ENCODE measurements at places on chromosomes 6 and 20.

DNA sequence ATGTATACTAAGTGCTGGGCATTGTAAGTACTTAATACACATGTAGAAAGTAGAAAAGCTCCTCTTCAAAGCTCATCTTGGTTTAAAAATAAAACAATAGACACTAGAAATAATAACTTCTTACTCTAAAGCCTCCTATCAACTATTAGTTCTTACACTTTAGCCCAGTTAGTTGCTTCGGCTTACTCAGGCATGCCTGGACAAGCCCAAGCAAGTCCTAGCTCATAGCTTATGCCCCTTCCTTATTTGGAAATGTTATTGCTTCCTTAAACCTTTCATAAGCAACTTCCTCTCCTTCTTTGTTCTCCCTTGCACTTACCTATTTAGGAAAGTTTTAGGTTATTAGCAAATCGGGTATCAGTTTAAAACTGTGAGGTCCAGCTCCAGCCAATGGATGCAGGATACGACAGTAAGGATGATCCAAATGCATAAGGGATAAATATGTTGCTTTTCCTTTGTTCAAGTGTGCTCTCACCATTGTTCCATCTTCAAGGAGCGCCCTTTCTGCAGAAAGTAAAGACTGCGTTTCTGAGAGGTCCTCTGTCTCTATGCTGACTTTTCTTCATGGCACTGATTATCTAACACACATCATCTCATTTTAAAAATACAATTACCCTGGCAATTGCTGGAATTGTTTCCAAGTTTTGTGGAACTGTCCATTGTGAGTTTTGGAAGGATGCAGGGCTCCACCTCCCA lies 12.3 kb downstream of the TMEM30A start:
- no peak for DNase-seq

DNA sequence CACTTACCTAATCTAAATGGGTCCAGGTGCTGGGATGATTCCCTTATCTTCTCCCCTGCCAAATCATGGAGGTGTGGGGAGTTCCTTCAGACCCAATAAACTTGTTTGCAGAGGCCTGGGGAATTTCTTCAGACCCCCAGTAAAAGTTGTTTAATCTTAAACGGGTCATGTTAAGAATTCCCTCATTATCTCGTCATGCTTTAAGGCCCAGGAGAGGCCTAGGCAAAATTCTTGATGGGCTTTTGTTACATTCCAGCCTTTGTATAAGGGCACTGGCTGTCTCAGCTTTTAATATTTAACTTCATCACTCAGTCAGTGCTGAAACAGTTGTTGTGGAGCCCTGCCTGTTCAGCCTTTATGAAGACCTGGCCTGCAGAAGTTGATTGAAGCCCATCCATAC lies 11.0 kb upstream of the SLC35B3 start:
- DNase-seq: no peak

DNA sequence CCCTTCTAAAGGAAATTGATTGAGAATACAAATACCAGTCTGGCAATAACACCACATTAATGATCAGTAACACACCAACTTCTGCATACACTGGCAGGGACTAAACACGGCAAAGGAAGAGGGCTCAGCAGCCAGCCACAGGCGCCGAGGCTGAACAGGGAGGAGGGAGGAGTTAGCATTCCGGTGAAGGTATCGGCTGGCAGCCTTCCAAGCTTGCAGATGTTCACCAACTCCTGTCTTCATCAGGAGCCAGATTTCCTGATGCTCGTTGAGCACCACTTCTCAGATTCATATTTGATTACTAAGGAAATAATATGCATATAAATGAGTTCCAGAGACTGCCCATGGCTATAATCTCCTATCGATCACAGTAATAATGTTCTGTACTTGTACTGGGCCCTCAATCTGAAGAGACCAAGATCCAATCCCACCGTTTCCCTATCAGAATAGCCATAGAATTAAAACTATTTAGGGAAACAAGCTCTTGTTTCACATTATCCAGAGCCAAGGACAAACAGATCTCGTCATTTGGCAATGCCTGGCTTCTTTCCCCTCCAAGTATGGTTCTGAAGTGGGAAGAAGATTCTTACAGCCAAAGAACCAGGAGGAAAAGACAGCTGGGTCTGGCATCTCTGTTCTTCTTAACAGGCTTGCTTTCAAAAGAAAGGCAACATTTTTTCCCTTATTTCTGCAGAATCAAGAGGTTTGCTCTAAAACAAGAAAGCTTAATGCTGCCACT lies 42.2 kb downstream of the GFOD1 start:
- DNase-seq: no peak

DNA sequence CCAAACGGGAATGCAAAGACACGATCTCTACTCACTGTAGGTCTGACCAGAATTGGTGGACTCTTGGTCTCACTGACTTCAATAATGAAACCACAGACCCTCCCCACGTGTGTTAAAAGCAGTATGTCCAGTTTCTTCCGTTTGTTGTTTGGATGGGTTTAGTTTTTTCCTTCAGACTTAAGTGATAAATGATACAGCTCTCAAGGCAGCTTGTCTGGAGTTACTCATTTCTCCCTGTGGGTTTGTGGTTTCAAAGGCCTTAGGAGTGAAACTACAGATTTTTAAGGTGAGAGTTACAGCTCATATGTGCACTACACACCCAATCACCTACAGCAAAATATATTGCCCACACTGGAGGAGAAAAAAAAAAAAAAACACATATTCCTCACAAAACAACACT lies 86.7 kb upstream of the STMND1 start:
- no peak for DNase-seq

GRCh38 chr6:150632785-150633485 lies 33.2 kb downstream of the PLEKHG1 start:
- DNase-seq: no peak

DNA sequence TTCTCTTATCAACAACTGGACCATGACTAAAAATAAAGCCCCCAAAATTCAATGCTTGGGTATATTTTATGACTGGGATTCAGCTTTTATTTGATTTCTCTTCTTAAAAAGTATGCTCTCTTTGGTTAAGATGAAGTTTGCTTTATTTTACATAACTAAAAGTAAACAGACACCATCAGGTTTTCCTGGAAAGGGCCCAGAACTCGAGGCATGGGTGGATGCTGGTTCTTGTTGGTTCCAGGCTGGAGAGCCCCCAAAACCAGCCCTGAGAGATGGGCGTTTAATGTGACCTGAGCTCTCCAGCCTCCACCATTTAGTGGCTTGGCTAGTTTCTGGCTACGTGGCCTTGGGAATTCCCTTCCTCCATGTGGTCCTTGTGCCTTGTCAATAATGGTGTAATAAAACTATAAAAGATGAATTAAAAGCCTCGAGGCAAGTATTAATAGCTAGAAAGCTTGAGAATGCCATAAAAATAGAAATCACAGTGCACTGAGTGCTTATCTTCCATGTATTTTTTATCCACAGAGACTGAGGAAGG lies 34.1 kb downstream of the BANF2 start:
- DNase-seq: no peak

- no peak for DNase-seq
Measured at GRCh38 chr6:57254055-57254717, 32.1 kb upstream of the RAB23 start.

- no peak for DNase-seq
Measured at GRCh38 chr6:158506601-158507000, 53.3 kb upstream of the TMEM181 start.

DNA sequence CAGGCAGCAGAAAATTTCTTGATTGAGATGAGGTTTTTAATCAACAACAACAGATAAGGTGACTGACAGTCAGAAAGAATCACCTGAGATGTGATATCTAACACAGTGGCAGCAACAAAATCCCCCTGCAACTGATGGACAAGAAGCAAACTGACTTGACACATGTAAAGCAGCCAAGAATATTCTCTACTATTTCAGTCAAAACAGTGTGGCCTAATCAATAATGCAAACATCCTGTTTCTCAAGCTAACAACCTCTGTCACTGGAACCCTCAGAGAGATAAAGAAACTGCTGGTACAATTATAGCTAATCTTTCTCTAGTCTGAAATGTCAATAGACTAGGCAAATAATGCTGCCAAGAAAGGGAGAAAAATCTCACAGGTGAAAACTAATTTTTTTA lies 4.6 kb upstream of the CGA start:
- DNase-seq: no peak

GRCh38 chr20:18166241-18166881 lies 28.7 kb downstream of the KAT14 start:
- DNase-seq: no peak

- no peak for DNase-seq
Measured at GRCh38 chr20:12928755-12929401, 79.9 kb upstream of the SPTLC3 start.

DNA sequence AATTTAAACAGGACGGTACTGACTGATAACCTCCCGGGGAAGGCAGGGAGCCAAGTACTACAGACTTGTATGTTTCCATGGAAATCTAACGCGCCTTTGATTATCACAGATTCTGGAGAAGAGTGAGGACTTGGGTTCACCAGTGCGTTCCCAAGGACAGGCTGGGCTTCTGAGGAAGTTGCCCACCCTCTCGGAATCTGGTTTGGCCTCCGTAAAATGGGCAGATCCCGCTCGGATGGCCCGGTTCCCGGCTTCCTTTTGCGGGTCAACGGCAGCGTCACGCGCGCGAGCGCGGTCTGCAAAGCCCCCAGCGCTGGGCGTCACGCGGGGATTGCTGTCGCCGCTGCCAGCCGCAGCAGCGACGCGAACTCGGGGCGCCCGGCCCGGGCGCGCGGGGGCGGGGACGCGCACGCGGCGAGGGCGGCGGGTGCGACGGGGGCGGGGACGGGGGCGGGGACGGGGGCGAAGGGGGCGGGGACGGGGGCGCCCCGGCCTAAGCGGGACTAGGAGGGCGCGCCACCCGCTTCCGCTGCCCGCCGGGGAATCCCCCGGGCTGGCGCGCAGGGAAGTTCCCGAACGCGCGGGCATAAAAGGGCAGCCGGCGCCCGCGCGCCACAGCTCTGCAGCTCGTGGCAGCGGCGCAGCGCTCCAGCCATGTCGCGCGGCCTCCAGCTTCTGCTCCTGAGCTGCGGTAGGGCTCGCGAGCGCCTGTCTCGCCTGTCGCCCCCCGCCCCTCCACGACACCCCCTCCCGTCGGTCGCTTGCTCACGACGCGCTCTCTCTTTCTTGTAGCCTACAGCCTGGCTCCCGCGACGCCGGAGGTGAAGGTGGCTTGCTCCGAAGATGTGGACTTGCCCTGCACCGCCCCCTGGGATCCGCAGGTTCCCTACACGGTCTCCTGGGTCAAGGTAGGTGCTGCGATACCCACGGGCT lies at the start of gene CD83:
Gene CD83 (plus strand): TSS at position 615 of the 933 bp plus-strand sequence. CDS start 40 bp downstream, at position 655.
- peak; percentile 80 for DNase-seq

DNA sequence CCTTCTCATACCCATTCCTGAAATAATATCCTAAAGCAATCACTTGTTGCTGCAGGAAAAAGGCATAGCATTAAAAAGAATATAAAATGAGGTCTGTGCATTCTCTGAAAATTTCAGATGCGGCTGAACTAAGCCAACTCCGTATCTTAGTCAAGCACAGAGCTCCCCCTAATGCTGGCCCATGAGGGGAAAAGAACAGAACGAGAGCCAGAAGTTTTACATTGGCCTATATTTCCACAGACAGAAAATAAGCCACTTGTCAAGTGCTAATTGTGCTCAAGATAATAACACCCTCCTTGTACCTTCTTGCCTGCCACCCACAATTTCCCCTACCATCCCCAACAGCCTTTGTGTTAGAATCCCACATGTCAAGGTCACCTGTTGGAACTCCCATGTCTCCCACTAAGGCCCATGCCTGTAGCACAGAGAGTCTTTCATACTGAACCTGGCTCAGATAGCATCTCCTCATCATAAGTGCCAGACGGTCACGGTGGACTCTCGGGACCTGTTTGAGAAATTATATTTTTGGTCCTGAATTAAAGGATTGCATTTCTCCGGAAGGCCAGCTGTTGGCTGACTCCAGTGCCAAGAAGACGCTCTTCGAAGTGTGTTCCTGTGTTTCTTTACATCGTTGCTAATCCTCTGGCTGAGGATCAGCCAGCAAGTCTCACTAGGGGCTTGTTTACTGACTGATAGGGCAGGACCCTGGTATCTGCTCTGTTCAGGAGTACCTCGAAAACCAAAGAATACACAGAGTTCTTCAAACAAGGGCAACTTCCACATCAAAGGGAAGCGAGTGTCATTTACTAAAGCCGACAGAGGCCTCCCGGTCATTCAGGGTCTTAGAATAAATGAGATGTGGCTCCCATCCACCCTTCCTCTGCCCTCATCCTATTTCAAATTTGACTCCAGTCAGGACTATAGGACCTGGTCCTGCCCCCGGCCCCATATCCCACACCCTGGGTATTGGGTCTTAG lies 183.4 kb upstream of the FBXL4 start:
- no peak for DNase-seq

GRCh38 chr6:30515106-30515505 lies 25.8 kb downstream of the HLA-E start:
- no peak for DNase-seq

- no peak for DNase-seq
Measured at GRCh38 chr20:43921227-43921780, 6.7 kb downstream of the TOX2 start.

DNA sequence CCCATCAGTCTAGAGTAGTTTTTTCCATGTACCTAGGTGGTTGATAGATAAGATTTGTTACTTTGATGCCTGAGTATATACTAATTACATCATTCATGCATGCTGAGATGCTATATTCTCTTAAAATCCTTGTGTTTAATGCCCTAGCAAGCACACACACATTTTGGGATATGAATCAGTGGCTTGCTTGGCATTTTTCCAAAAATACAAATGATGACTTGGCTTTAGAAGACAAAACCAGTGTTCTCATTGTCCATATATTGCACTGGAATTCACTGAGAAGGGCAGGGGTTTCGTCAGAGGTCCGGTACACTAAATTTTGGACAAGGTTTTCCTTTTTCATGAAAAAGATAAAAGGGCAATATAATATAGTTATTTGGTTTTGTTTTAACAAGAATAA lies 24.9 kb downstream of the GTPBP2 start:
- DNase-seq: no peak

DNA sequence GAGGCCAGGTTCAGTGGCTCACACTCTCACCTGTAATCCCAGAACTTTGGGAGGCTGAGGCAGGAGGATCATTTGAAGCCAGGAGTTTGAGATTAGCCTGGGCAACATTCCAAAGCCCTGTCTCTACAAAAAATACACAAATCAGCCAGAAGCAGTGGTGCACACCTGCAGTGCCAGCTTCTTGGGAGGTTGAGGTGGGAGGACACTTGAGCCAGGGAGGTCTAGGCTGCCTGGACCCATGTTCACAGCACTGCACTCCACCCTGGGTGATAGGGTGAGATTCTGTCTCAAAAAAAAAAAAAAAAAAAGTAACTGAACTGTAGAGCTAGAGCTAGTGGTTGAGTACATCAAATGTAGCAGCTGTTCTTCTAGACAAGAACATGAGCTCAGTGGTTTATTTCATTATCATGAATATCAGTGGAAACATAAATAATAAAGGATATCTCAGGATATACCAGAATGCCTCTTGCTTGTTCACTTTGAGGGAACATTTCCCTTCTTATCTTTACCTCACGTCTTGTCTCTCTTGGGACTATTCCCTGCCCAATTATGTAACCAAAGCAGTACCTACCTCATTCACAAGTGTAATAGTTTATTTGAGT lies 17.6 kb downstream of the NANP start:
- no peak for DNase-seq
